NCI-H1417 (cell line): ENCODE measurements at places on chromosomes 11 and 22.

DNA sequence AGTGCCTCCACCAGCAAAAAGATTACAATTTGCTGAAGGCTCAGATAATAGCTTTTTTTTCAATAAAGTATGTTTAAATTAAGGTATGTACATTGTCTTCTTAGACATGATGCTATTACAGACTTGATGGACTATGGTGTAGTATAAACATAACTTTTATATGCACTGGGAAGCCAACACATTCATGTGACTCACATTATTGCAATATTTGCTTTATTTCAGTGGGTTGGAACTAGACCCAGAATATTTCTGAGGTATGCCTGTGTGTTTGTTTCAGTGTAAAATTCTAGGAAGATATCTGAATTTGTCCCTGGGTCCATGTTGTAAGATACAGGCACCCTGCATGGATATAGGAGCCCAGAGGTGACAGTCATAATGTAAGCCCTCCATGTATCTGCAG lies 120.0 kb upstream of the BDNF start:
- DNase-seq: no peak

- DNase-seq: peak; percentile 26
Observed at GRCh38 chr11:128342511-128343134, 244.7 kb downstream of the ETS1 start.

- no peak for DNase-seq
Observed at GRCh38 chr11:115499891-115500290, 4.3 kb downstream of the CADM1 start.

DNA sequence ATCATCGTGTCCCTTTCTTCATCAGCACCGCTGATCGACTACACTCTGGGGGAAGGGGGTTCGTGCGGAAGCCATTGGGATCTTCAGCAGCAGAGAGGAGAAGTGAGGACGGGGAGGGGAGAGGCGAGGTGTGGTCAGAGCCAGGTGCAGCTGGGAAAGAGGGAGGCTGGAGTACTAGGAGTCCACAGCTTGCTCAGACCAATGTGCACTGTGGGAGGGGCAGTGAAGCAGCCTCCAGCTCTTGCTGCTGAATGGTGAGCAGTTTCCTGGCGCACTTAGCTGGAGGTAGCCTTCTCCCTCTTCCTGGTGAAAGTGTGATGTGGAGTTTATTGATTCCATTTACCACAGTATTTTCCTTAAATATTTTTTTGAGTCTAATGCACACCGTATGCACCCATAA lies 99.0 kb upstream of the NECTIN1 start:
- DNase-seq: peak; percentile 70

DNA sequence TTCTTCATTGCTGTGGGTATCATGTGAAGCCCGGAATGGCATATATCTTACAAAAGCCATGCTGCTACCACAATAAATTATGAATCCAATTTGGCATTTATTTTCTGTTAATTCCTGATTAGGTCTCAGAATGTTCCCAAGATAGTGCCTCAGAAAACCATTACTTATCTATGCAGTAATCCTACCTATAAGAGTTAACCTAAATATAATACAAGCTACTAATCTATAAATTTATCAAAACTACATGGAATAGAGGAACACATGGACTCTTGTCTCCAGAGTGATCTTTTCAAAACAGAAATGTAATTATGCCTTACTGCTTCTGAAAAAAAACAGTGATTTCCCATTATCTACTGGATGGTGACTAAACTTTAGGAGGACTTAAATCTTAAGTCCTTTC lies 687.8 kb upstream of the ANO5 start:
- DNase-seq: no peak

DNA sequence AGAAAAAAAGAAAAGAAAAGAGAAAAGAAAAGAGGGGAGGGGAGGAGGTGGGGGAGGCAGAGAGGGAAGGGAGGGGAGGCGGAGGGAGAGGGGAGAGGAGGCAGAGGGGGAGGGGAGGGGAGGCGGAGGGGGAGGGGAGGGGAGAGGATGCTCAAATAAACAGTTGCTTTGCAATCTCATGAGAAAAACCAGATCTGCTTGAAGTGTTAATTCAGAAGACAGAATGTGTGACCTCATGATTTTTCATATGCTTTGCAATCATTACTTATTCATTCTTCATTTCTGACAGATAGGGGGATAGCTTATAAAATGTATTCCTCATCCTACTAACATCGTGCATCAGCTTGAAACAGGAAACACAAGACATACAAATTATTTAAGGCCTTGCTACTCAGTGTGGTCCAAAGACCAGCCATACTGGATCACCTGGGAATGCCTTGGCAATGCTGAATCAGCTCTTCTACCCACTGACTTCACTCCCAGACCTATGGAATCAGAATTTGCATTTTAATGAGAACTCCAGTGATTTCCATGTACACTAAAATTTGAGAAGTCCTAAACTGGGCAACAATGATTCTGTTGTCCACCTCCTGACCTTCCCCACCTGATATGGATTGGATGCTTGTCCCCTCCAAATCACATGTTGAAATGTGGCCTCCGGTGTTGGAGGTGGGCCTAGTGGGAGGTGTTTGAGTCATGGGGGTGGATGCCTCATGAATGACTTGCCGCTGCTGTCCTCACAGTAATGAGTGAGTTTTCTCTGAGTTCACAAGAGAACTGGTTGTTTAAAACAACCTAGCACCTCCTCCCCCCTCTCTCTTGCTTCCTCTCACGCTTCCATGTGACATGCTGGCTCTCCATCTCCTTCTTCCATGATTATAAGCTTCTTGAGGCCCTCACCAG lies 69.2 kb downstream of the CCDC34 start:
- no peak for DNase-seq

GRCh38 chr22:41015003-41015402 lies 63.8 kb downstream of the RBX1 start:
- no peak for DNase-seq

DNA sequence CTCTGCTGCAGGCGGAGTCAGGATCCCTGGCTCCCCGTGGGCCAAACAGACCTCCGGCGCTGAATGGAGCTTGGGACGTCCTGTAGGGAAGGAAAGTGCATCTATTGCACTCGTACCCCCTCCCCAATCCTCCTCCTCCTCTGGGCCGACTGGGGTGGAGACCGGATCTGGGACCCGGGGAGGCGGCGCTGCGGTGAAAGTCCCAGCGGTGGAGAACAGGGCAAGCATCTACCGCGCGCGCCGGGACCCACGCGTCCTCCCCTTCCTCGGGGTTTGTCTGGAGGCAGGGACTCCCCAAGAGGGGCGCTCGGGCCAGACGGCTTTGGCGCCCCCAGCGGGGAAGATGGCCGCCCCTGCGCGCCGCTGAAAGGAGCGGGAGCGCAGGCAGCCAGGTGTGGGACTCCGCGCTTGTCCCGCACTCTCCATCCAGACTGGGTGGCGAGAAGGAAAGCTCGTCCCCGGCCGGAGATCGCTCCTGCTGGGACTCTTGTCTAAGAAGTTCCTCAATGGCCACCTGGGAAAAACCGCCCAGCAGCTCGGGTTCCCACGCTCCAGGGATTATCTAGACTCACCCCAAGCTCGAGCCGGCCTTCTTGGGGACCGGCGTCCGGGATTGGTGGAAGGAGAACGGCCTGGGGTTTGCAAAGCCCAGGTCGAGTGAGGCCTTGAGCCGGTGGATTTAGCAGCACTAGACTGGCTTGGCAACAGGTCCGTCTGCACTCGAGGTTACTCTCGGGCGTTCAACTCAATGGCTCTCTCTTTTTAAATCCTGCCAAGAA lies 718 bp downstream of the FADS2 start:
- peak; percentile 47 for DNase-seq

DNA sequence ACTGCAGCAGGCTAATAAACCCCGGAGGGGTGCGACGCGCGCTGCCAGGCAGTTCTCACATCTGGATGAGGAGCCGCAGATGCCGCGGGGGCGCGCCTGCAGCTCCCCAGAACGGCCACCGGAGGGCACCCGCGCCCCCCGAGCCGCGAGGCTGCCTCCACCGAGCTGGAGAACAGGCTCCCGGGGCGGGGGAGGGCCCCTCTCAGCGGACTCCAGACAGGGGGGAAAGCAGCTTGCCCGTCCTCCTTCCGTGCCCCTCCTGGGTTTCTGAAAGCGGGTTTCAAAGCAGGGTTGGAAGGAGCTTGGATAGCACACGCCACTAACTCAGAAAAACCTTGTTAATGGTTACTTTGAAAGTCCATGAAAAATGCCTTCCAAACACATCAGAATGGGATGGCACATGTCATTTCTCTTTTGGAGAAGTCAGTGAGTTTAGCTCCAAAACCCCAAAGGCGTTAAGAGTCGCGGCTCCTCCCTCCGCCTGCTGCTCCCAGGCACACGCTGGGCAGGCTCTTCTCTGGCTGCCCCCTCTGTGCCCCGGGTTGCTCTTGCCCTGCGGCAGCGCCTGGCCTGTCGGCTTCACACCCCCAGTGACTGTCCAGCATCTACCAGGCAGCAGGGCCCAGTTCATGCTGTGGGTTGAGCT lies 317.8 kb downstream of the NTM start:
- no peak for DNase-seq

GRCh38 chr11:124026498-124026897 lies at the start of gene OR10G8:
TSS of gene OR10G8 (plus strand) at chr11:124026798. CDS start at chr11:124029623, 2,825 bp downstream.
- DNase-seq: no peak

GRCh38 chr11:47906066-47906465 lies 57.9 kb upstream of the NUP160 start:
- DNase-seq: no peak

DNA sequence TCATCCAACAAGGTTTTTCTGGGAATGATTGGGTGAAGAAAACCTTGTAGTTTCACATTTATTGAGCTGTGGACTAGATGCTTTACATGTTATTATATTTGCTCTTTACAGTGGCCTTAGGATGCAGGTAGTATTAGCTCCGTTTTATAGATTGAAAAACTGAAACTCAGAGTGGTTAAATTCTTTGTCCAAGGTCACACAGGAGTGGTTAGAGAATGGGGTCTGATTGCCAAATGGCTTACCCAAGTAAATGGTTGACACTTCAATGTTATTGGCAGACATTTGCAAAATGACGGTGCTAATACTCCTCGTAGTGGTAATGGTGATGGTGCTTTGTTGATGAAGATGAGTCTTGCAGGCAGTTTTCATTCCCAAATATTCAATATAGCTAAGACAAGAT lies 2.2 kb downstream of the GTPBP1 start:
- no peak for DNase-seq

- no peak for DNase-seq
Observed at GRCh38 chr11:127651888-127652221, 651.3 kb upstream of the KIRREL3 start.

GRCh38 chr22:47484960-47485569 lies 722.6 kb downstream of the TBC1D22A start:
- no peak for DNase-seq

DNA sequence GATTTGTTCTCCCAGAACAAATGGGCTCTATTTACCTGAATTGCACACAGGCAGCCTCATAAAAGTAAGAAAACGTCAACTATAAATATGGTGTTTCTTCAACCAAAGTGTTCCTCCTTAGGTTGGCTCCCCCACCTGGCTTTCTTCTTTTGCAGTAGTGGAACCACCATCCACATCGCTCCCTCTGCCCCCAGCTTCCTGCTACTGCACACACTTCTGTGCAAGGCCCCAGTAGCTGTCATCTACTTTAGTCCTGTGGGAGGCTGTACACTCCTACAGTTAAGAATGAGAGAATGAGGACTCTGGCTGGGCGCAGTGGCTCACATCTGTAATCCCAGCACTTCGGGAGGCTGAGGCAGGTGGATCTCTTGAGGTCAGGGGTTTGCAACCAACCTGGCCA lies 89.5 kb downstream of the BMAL1 start:
- no peak for DNase-seq

- DNase-seq: no peak
Observed at GRCh38 chr11:2437516-2437915, 6.8 kb downstream of the TRPM5 start.

- DNase-seq: no peak
Observed at GRCh38 chr11:123303924-123304323, 108.9 kb upstream of the CLMP start.

- DNase-seq: no peak
Observed at GRCh38 chr11:78365381-78365792, 52.2 kb downstream of the GAB2 start.

DNA sequence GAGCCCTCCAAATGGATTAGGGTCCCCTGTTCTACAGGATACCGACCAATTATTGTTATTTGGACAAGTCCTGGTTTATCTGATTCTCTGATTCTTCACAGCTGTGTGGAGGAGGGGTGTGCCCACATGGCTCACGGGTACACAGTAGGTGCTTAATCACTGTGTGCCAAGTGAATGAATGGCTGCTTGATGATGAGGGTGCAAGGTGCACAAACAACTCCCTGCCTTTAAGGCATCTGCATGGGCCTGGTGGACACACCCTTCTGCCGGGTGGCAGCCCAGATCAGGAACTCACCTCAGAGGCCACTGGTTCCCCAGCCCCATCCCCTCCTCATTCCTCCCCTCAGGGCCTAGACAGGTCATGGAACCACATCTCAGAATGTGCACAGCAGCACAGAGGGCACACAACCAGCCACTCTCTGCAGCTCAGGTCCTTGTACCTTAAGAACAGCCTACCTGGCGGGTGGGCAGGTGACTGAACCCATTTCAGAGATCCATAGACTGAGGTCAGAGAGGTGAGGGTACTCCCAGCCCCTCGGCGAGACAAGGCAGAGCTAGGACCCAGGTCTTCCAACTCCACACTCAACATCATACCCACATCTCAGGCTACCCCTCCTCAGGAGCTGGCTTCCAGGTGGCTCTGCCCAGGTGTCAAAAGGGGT lies 50.3 kb downstream of the SHANK2 start:
- no peak for DNase-seq

GRCh38 chr22:43308060-43308830 lies 34.9 kb downstream of the SCUBE1 start:
- peak; percentile 70 for DNase-seq

DNA sequence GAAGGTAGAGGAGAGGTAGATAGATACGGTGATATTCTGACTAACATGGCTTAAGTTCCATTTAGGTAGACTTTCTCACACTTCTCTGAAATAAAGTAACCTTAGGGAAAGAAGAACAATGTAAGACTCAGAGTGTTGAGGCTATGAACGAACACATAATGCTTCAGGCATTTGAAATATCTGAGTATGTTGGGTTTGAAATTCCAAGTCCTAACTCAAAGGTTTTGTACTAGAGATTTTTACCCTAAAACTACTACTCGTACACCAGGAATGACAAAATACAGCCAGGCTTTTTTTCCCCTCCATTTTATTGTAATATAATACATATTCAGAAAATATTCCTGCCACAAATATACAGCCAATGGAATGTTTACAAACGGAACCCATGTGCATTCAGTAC lies 592.6 kb downstream of the ETS1 start:
- no peak for DNase-seq

- DNase-seq: no peak
Observed at GRCh38 chr11:25992294-25992693, 339.6 kb upstream of the ANO3 start.

- DNase-seq: no peak
Observed at GRCh38 chr11:117754030-117754429, 43.0 kb downstream of the DSCAML1 start.

DNA sequence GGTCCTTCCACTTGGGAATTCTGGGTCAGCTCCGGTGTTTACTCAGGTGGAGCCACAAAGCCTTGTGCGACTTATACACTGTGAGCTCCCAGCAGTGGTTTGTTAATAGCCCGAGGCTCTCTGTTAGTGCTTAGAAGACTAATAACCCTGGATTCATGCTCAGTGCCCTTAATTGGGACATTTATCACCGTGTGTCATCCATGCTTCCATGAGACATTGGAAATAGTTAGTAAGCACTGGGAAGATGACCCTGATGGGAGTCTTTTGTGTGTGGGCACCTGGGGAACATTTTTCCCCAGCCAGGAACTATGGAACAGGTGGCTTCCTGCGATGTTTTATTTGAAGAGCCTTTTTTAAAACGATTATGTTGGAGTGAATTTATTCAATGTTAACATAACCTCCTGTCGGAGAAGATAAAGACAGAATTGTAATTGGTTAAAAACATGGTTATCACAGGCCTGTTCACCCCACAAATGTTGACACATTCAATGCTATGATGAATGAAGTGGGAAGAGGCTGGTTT lies 188.9 kb downstream of the MYO18B start:
- DNase-seq: peak; percentile 89
